Tongue (tissue), 3 donors: ENCODE measurements at places on chromosomes 7 and 10. TPM values are rescaled to one million over a fixed set of nuclear protein-coding genes. Genes with fewer than 3 reads are reported as not detected.

GRCh38 chr7:158072991-158073730 lies 514.5 kb downstream of the PTPRN2 start:
- no peak for DNase-seq

DNA sequence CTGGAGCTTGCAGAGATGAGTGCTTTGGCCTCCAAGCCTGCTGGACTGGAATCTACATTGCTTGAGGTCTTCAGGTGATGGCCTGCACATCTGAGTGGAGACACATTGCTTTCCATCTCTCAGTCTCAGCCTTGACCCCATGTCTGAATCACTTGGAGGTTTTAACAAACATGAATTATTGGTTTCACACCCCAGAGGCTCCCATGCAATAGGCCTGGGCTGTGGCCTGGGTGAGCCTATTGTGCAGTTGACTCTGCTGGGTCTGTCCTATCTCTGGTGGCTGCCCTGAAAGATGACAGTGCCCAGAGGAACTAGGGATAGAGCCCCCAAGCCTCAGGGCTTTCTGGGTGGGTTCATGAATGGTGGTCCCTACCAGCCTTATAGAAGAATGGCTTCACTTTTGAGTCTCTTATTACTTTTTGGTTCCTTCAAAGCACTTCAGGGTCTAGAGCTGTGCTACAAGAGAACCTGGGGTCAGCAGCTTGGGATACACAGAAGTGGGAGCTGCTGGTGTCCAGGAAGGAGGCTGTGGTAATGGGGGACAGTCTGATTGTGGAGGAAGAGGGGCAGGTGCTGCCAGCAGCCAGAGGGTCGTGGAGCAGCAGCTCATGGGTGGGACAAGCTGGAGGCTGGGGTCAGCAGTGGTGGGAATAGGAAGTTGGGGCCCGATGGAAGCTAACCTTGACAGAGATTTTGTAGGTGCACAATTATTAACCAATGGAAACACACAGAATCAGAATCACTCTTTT lies 5.5 kb downstream of the RAMP3 start:
- DNase-seq = no peak

- DNase-seq = no peak
Measured at GRCh38 chr10:60488111-60488669, 98.5 kb upstream of the ANK3 start.

DNA sequence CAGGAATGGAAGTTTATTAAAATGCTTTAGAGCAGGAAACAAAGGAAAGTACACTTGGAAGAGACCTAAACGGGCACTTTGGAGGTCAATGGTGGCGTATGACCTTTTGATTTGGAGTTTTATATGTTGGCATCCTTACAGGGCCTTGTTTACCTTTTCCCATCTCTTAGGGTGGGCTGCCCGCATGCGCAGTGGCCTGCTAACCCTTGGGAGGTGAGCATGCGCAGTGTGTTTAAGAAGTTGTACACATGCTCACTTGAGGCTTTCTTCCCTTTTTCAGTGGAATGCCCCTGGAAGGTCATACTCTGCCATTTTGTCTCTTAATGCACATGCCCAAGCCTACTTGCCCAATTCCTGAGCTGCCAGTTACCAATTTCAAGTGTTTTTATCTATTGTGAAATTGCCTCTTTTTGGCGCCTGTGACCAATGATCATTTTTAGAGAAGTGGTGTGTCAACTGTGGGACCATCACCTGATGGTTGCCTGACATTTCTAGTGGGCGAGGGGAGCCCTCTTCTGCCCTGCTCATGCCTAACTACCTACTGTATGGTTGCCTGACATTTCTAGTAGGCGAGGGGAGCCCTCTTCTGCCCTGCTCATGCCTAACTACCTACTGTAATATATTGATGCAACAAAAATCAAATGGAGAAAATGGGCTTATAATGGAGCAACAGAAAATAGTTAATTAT lies 138.0 kb downstream of the PPP1R9A start:
- no peak for DNase-seq

GRCh38 chr10:129843702-129844101 lies 120.4 kb downstream of the EBF3 start:
- DNase-seq = no peak

GRCh38 chr7:100119970-100120732 lies 717 bp downstream of the CNPY4 start:
- peak; percentile 91 for DNase-seq

GRCh38 chr7:744854-745430 lies 17.9 kb upstream of the PRKAR1B start:
- no peak for DNase-seq

DNA sequence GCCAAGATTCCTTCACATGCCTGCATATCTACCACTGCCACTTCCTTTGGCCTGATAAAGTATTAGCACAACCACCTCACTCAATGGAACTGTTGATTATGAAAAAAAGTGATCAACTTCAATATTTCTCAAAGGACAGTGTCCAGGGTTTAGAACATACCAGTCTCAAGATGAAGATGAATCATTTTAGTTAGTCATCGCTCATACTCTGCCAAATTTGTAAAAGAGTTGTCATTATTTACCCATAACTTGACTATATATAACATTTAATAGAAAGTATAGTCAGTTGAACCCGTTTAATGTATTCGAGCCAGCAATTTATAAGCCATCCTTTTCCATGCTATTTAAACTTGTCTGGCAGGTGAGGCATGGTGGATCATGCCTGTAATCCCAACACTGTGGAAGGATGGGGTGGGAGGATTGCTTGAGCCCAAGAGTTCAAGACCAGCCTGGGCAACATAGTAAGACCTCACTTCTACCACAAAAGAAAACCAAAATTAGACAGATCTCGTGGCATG lies 33.2 kb downstream of the SPAM1 start:
- DNase-seq = no peak

DNA sequence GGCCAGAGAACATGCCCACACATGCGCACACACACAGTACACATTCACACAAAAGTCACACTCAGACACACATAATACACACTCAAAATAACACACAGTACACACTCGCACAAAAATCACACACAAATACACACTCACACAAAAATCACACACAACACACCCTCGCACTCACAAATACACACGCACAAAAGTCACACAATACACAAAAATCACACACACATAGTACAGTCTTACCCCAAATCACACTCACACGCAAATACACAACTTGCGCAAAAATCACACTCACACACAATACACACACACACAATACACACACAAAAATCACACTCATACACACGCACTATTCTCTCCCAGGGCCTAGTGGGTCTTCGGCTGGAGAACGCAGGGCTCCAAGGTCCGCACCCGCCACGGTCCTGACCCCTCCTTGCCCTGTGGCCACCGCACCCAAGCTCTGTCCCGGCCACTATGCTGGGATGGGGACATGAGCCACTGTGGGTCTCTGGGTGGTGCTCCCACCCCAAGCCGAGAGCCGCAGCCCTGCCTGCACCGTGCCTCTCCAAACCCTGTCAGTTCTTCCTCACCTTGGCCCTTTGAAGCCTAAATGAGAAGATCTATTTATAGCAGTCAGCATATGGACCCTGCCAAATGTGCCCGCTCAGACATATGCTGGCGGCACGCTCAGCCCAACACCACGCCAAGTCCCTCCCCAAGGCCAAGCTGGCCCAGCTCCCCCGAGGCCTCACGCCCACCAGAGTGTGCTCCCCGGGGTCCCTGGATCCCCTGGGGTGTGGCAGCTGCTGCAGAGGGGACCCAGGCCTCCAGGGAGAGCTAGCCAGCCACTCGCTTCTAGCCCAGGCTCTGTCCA lies 55.9 kb downstream of the ELFN1 start:
- DNase-seq = peak; percentile 69

DNA sequence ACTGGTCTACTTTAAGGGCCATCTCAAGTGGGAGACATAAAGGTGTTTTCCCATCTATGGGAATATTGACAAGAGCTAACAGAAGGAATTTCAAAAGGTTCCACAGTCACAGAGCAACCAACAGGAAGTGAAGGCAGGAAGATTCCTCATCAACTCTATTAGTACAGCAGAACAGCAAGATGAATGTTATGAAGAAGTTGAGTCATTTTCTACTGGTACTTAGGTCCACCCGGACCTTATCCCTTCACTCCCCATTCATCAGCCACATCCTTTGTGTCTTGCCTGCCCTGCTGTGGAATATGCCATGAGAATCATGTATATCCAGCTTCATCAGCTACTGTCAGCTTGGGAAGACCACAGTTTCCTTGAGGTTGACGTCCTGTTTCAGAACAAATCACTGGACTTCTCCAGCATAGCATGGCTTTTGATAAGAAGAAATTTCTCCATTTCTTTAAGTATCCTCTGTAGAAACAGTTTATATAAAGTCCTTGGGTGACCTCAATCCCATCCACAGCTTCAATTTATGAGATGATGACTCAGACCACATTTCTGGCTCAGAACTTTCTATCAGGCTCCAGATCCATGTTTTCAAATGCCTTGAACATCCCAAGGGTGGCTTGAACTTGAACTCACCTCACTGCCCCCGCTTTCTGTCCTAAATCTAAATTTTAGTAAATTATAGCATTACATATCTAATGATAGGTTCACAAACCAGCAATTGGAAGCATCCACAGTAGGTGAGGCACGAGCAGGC lies 84.9 kb upstream of the AGK start:
- no peak for DNase-seq

LOXL4 gene
- total RNA-seq = 10.5 TPM

TBC1D12 gene
- 18.4 TPM for total RNA-seq

RBP3 gene
- not detected for total RNA-seq

TFEC gene
- total RNA-seq = 1.5 TPM

DYNC1I1 gene
- total RNA-seq = 2.6 TPM
